ENCODE measurements at places on chromosomes 6 and 20. TPM values are rescaled to one million over a fixed set of nuclear protein-coding genes. Genes with fewer than 3 reads are reported as not detected.

GRCh38 chr6:125899726-125900182, 56.8 kb upstream of the HINT3 start:
- no peak for DNase-seq

GRCh38 chr20:46253391-46253790, 54.9 kb downstream of the CDH22 start:
- no peak for DNase-seq

DNA sequence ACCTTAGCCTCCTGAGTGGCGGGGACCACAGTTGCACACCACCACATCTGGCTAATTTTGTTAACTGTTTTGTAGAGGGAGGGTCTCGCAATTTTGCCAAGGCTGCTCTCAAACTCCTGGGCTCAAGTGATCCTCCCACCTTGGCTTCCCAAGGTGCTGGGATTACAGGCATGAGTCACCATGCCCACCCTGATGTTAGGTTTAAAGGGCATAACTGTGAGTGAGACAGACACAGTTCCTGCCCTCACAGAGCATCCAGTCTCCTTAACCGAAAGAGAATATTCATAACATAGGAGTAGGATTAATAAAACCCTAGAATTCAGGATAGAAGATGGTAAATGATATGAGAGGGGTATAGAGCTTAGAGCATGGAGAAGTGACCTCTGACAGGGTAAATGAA, 3.1 kb upstream of the SPATA2 start:
- DNase-seq, result no peak

GRCh38 chr6:66489269-66489987, 782.4 kb upstream of the EYS start:
- no peak for DNase-seq

DNA sequence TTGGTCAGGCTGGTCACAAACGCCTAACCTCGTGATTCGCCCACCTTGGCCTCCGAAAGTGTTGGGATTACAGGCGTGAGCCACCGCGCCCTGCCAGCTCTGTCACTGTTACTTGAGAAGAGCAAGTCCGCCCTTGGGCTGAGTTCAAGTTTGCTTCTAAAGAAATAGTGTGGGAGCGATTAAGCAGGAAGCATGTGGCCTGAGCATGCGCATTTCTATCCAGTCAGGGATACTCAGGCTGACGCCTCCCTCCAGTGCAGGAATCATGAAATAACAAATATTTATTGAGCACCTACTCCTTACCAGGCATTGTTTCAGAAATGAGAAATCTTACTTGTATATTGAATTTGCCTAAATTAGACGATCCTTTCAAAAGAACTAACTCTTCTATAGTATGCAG, 166.2 kb downstream of the EDN1 start:
- no peak for DNase-seq

GRCh38 chr6:6686748-6687601, 98.5 kb downstream of the LY86 start:
- no peak for DNase-seq

Gene B3GAT2
- total RNA-seq, result not detected

Gene ADGRF4
- total RNA-seq, result not detected

Gene PSORS1C1
- 0.67 TPM for total RNA-seq

GRCh38 chr6:167420858-167421766, 96.2 kb downstream of the TTLL2 start:
- no peak for DNase-seq

Gene EFCAB8
- total RNA-seq, result 1.7 TPM

Gene ZC2HC1B
- not detected for total RNA-seq

GRCh38 chr6:167838207-167838748, 11.6 kb downstream of the AFDN start:
- DNase-seq, result no peak

- no peak for DNase-seq
Measured at GRCh38 chr6:161139766-161140553, 133.9 kb downstream of the AGPAT4 start.

Gene RNGTT
- total RNA-seq, result 18.2 TPM
